HepG2 (cell line): ENCODE measurements at places on chromosomes 4 and X. TPM values are rescaled to one million over a fixed set of nuclear protein-coding genes. Genes with fewer than 3 reads are reported as not detected.
A peak's percentile ranks its signal among the peaks of the same experiment; 100 is the strongest.

Gene DNAAF6
- not detected in 2 replicates for total RNA-seq

Gene HDX
- total RNA-seq, result 0.20 TPM in 1 of 2 replicates, not detected in the other

Gene GPR173
- not detected in 2 replicates for total RNA-seq

Gene TEX13C
- not detected in 2 replicates for total RNA-seq

Gene TET2
- total RNA-seq, result 4.6 and 4.8 TPM in 2 replicates

Gene GABRG1
- total RNA-seq, result not detected in 2 replicates

Gene MPC1L
- total RNA-seq, result not detected in 2 replicates

Gene ADH1B
- total RNA-seq, result 0.40 and 1.2 TPM in 2 replicates

Gene AKAP14
- 1.7 and 1.9 TPM in 2 replicates for total RNA-seq

DNA sequence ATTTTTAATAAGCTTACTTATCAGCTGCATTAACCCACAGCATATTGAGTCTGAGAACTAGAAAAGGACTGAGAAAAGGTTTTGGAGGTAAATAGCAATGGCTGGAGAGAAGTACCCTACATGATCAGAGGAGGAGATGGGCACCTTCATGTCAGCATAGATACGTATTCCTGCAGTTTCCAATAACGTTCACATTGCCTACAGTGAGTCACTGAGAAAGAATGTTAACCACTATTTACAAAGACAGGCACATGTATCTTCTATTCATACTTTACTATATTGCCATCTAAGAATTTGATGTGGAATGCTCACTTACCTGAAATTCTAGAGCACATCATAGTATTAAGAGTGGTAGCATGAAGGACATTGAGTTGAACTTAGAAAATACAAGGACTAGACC, 92.5 kb downstream of the TLL1 start:
- H3K27ac ChIP-seq, result no peak overlapping the region
- no peaks in the 10 kb centered on the region for H3K4me1 ChIP-seq
- H3K27me3 ChIP-seq, result no peaks in the 10 kb centered on the region
- DNase-seq, result peak; percentile 1

GRCh38 chr4:154927126-154927680, 146.1 kb downstream of the RBM46 start:
- no peak for DNase-seq
- H3K4me1 ChIP-seq, result no peaks in the 10 kb centered on the region
- H3K4me3 ChIP-seq, result no peak overlapping the region
- H3K27me3 ChIP-seq, result peaks cover 4% of the 10 kb centered on the region; the same call in 1 of the 3 replicates

DNA sequence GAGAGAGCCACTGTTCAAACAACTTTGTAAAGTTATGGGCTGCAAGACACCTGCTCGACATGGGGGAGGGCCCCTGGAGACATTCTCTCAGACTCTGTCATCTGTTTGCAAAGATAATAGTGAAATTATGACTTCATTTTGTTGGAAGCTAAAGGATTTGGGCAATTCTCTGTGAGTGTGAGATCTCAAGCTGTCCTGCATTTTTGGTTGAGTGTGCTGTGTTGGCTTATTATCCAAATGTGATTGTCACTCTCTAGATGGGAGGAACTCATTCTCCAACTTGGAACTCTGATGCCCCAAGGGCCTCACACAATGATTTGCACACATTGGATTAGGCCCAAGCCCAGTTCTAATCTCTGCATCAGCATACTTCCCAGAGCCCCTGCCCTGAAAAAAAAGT, 63.7 kb downstream of the STK32B start:
- no peaks in the 10 kb centered on the region for H3K36me3 ChIP-seq
- peaks cover 3% of the 10 kb centered on the region; the same call in 1 of the 3 replicates for H3K27me3 ChIP-seq
- H3K4me3 ChIP-seq, result no peak overlapping the region
- DNase-seq, result no peak
- no peak overlapping the region for H3K27ac ChIP-seq

- no peaks in the 10 kb centered on the region for H3K4me1 ChIP-seq
- H3K27ac ChIP-seq, result no peak overlapping the region
- no peaks in the 10 kb centered on the region for H3K36me3 ChIP-seq
- no peaks in the 10 kb centered on the region for H3K27me3 ChIP-seq
- DNase-seq, result no peak
Measured at GRCh38 chrX:9204560-9204959, 170.6 kb upstream of the FAM9B start.

GRCh38 chr4:172392741-172393140, 579.5 kb downstream of the GALNTL6 start:
- DNase-seq, result no peak
- no peaks in the 10 kb centered on the region for H3K36me3 ChIP-seq
- H3K4me1 ChIP-seq, result no peaks in the 10 kb centered on the region
- H3K4me3 ChIP-seq, result no peak overlapping the region
- H3K27me3 ChIP-seq, result no peaks in the 10 kb centered on the region
- no peak overlapping the region for H3K27ac ChIP-seq

DNA sequence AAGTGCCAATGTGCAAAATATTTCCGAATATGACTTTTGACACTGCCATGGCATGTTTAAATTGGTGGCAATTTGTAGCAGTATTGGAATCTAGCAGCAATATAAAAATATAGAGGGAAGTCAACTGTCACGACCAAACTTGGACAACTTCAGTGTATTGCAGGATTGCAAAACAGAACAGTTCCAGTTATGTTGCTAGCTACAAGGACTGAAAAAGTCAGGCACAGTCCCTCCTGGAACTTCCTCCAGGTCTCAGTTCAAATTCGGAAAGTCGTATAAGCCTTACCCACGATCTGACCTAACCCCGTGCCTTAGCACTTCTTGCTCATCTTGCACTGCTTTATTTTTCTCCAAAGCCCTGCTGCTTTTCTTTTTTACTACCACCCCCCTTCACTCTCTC, 390.0 kb upstream of the GALNT7 start:
- H3K4me3 ChIP-seq, result no peak overlapping the region
- no peak overlapping the region for H3K27ac ChIP-seq
- H3K36me3 ChIP-seq, result no peaks in the 10 kb centered on the region
- H3K27me3 ChIP-seq, result no peaks in the 10 kb centered on the region

GRCh38 chr4:34182306-34182705, 2062.0 kb downstream of the ARAP2 start:
- DNase-seq, result no peak
- H3K4me3 ChIP-seq, result no peak overlapping the region
- no peak overlapping the region for H3K27ac ChIP-seq

- no peak overlapping the region for H3K4me3 ChIP-seq
- no peak for DNase-seq
- no peak overlapping the region for H3K27ac ChIP-seq
- H3K36me3 ChIP-seq, result no peaks in the 10 kb centered on the region
- no peaks in the 10 kb centered on the region for H3K4me1 ChIP-seq
Measured at GRCh38 chrX:41692162-41692749, 3.5 kb downstream of the GPR34 start.

- no peaks in the 10 kb centered on the region for H3K4me1 ChIP-seq
- no peak overlapping the region for H3K27ac ChIP-seq
- no peak for DNase-seq
- H3K27me3 ChIP-seq, result no peaks in the 10 kb centered on the region
- H3K36me3 ChIP-seq, result no peaks in the 10 kb centered on the region
Measured at GRCh38 chr4:23068756-23069155, 376.0 kb downstream of the GBA3 start.

DNA sequence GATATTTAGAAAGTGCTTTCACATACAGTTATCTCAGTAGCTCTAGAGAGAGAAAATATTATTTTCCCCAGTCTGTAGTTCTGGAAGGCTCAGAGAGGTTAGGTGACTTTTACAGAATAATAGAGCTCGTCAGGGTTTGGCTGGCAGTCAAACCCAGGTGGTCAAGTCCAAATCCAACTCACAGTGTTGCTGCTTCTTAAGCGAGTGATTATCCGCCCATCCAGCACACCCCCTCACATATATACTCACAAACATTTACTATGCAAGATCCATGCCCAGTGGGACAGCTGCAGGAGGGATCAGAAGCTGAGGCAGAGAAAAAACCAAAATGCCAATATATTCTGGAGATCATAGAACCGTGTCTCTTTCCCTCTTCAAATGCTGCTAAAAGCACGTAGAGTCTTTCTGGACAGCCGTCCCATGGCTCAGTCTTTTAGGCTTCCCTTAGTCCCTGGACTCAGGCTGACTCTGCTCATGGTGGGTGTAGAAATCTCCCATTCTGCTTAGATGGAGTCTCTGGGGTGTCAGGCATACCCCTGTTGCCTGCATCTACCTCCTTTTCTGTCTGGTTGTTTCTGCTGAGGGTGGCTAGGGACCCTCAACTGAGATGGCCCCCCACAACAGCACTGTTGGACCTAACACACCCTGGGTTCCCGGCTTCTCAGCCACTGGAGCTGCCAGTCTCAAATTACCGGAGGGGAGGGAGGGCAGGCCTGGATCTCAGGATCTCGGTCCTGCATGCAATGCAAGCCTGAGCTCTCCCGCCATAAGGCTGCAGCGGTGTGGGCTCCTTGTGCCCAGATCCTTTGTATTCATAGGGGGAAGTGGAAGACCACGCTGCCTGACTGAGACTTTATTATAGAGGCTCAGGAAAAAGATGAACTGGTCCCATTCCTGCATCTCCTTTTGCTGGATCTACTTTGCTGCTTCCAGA, at the start of gene CHRNA9:
CHRNA9 (plus strand) TSS at position 743 of the 934 bp plus-strand sequence; CDS start at position 878, 135 bp downstream.
- no peaks in the 10 kb centered on the region for H3K36me3 ChIP-seq
- H3K4me3 ChIP-seq, result no peak within 1 kb of the TSS
- peaks cover 2% of the 10 kb centered on the region for H3K27me3 ChIP-seq
- H3K27ac ChIP-seq, result no peak within 1 kb of the TSS
- peaks cover 9% of the 10 kb centered on the region for H3K4me1 ChIP-seq
- DNase-seq, result no peak

GRCh38 chr4:5889002-5889696, 3.7 kb downstream of the CRMP1 start:
- H3K27me3 ChIP-seq, result peaks cover 22% of the 10 kb centered on the region; the same call in 2 of the 3 replicates
- H3K4me3 ChIP-seq, result no peak overlapping the region
- H3K27ac ChIP-seq, result no peak overlapping the region
- H3K36me3 ChIP-seq, result no peaks in the 10 kb centered on the region
- DNase-seq, result no peak
- no peaks in the 10 kb centered on the region for H3K4me1 ChIP-seq

GRCh38 chr4:105140684-105141490, 5.8 kb upstream of the TET2 start:
- peak; percentile 54 for DNase-seq
- no peaks in the 10 kb centered on the region for H3K36me3 ChIP-seq
- H3K27me3 ChIP-seq, result no peaks in the 10 kb centered on the region; the same call in 2 of the 3 replicates
- no peak overlapping the region for H3K27ac ChIP-seq
- H3K4me1 ChIP-seq, result peaks cover 20% of the 10 kb centered on the region

- no peak overlapping the region for H3K4me3 ChIP-seq
- H3K36me3 ChIP-seq, result no peaks in the 10 kb centered on the region
- no peak for DNase-seq
- H3K27me3 ChIP-seq, result 0 out of 2 replicates have a peak, but pooled peaks cover 1% of the 10 kb centered on the region
Measured at GRCh38 chrX:124407226-124407625, 60.9 kb downstream of the SH2D1A start.
